CD4-positive, alpha-beta memory T cell (primary cell): ENCODE measurements at places on chromosomes 13 and 19.

DNA sequence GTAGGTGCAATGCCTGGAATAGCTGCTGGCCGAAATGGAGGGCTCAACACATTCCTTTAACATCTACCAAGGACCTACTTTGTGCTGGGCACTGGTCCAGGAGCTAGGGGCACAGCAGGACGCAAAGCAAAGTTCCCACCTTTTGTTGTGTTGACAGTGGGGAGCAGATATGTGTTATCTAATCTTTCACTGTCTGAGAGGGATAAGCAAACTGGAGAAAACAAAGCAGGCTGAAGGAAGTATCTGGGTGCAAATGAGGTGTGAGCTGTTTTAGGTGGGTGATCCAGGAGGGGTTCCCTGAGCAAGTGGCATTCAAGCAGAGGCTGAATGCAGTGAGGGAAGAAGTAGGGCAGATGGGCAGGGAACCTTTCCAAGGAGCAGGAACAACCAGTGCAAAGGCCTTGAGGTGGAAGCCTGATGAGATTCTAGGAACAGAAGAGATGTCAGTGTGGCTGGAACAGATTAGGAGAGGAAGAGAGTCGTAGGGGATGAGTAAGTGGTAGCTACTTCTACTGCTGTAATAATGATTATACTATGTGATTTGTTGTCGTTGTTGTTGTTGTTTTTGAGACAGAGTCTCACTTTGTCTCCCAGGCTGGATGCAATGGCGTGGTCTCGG lies 2.2 kb upstream of the PLAUR start:
- DNase-seq: no peak

GRCh38 chr13:49213539-49213938 lies 6.6 kb upstream of the MLNR start:
- no peak for DNase-seq

DNA sequence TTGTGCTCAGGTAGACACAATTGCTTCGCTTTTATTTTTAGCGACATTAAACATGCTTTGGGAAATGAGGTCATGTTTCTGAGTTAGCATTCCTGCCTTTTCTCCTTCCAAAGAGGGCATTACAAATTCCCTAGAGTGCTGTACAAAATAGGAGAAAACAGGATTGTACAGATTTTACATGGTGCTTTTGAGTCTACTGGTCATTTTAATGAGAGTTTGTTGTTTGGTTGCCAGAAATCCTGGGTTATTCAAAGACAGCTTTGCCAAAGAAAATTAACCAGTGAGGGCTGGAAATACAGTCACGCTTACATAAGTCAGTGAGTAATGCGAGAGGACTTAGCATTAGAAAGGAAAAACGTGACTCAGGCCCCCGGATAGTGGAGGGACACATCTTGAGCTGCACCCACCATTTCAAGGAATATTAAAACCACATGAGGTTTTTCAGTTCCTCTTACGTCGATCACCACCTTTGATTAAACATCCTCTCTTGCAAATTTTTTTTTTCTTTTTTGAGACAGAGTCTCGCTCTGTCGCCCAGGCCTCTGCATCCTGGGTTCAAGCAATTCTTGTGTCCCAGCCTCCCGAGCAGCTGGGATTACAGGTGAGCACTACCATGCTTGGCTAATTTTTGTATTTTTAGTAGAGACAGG lies 55.4 kb downstream of the SACS start:
- peak; percentile 58 for DNase-seq

DNA sequence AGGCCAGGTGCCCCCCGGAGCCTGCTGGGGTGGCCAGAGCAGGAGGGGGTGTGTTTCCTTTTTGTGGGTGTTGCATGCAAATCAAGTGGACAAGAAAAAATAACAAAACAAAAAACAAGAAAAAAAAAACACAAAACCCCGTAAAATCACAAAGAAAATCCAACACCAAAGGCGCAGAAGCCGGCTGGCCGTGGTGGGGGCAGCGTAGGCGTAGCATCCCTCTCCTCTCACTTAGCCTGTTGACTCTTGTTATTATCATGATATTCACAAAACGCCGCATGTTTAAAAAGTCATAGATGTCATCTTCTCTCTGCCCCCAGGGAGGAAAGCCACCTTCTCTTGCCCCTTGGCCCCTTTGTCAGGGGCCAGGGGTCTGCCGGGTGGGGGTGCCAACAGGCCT lies 978 bp upstream of the TGFBR3L start:
- DNase-seq: no peak

DNA sequence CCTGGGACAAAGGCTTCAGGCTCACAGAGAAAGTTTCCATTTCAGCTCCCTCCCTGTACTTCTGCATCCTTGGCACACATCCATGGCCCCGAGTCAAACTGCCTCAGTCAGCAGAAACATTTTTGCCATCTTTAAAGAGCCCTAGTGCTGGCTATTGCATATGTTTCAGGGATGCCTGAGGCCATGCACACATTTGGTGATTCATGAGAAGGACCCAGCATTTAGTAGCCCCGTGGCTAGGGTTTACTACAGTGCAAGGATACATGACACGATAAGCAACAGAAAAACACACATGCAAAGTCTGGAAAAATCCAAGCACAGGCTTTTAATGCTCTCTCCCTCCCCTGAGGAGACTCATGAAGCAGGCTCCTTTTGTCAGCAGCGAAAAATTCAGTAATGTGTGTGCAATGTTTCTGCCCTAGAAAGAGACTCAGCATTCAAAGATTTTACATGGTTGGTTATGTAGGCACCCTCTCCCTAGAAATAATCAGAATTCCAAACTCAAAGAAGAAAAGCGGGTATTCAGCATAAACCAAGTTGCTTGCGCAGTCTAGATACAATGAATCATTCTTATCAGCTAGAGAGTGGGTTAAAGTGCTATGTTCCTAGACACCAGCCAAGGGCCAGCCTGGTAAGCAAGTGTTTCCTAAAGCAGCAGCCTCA lies 17.6 kb downstream of the ACOD1 start:
- no peak for DNase-seq

DNA sequence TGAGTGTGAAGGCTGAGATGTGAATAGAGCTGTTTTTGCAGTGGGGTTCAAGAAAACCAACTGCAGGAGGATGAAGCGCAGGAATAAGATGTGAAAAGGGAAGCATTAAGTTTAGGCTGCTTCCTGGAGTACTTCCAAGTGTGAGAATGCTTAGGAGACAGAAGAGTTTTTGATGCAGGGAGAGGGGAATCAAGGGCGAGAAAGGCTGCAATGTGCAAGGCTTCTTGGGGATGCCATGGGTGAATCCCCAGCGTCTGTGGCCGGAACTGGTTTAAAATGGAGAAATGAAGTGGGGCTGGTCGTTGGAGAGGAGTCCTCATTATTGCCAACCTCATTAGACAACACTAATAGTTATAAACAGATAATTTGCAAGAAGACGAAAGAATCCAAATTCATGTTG lies 764.9 kb downstream of the LIG4 start:
- DNase-seq: no peak

DNA sequence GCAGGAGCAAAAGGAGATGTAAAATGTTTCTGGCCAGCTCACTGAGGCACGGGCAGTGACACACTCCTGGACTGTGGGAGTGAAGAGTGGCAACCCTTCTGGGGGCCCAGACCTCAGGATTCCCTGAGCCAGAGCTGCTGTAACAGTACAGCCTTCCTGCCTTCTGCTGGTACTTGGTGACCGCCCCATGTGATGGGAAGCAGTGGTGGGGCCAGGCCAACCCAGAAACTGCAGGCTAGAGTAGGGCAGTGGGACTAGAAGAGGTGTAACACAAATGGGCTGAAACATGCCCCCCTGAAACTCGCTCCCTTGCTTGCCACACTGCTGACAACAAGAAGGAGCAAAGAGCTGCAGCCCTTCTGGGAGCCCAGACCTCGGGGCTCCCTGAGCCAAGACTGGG lies 217.1 kb upstream of the TRPC4 start:
- no peak for DNase-seq

DNA sequence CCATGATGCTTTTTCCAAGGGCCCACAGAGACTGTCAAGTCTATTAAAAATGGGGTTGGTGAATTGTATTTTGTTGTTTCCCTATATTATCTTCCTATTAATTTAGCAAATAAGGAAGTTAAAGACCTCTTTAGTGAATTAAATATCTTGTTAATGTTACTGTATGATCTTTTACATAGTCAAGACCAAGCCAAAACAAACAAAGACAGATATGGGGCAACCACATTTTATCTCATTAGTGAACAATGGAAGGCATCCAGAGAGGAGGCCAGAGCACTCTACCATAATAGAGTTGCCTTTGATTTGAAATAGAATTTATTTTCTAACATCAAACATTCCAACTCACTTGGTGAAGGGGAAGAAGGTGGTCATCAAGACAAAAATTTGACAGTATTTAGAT lies 169.4 kb downstream of the B3GLCT start:
- no peak for DNase-seq
